Activated naive CD8-positive, alpha-beta T cell treated with anti-CD3 and anti-CD28 coated beads, Interleukin-2, amount 50 U/mL, for 24 hours (primary cell): ENCODE measurements at places on chromosomes 5 and 9.

DNA sequence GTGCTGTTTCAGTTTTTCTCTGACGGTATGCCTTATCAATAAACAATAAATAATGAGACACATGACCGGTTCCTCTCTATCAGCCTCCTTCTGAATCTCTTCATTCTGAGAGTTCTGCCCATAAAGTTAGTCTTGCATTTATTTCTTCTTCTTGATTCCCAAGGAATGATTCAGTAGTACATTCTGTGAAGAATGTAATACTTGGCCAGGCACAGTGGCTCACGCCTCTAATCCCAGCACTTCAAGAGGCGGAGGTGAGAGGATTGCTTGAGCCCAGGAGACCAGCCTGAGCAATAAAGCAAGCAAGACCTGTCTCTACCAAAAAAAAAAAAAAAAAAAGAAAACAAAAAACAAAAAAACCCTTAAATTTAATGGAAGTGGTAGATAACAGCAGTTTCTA is 53.9 kb downstream of the PAM start:
- no peak for DNase-seq

- DNase-seq: no peak
Observed at GRCh38 chr5:157273131-157273556, 7.2 kb downstream of the CYFIP2 start.

DNA sequence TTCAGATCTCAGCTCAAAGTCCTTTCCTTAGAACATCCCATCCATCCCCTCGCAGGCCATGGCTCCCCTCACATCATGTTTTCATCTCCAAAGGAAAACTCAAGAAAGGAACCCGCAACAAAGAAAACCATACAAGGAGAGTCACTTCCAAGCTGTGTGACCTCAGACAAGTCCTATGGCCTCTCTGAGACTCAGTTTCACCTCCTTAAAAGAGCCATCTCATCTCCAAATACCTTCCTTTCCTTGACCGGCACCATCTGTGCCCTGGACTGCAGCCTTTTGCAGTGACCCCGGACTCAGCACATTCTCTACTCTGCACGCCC is 10.7 kb downstream of the CORO2A start:
- DNase-seq: no peak

DNA sequence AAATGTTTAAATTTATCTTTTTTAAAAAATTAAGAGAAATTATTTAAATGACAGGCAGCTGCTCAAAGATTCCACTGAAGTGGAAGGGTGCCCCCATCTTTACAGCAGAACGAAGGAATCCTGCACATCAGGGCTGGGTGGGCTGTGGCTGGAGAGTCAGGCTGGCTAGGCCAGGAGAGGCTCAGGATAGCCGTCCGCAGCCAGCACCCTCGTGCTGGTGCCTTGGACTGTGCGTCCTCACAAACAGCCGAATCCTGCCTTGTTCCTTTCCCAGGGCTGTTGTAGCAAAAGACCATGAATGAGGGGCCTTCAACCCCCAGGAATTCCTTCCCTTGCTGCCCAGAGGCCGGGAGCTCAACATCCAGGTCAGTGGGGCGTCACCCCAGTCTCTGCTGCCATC is 64.6 kb upstream of the FCN1 start:
- DNase-seq: no peak

DNA sequence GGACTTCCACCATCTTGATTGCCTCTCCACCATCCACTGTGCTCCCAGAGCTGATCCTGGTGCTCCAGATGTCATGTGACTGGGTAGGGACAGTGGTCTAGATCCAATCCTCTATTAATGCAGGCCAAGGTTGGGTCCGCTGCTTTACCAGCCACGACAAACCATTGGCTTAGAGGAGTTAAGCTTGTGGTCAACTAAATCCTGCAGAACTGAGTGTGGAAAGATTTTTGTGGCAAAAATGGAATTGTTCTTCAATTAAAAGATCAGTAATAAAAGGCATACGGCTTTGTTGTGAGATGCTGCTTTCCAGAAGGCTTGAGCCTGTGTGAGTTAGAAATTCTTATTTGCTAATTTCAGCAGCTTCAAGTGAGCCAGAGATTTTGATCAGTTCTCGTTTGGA is 30.7 kb downstream of the SLC1A3 start:
- DNase-seq: no peak

- no peak for DNase-seq
Observed at GRCh38 chr9:35774907-35775635, 16.3 kb upstream of the NPR2 start.

DNA sequence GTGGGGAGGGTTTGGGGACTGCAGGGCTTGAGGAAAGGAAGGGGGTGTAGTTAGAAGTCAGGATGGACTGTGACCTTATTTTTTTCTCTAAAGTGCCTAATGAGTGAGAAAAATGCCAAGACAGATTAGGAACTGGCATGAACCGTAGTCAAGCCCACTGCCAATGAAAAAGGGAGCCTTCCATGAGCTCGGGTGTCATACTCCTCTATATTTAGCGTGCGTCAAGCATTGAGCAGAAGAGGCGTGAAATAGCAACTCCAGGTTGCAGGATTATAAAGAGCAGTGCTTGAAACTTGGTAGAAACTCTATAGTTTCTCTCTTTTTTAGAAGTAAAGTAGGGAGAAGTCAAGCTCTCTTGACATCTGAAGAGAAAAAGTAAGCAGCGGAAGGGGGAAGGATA is 1.8 kb downstream of the SGCD start:
- DNase-seq: no peak

GRCh38 chr5:163489055-163489744 is 16.2 kb upstream of the MAT2B start:
- DNase-seq: no peak

DNA sequence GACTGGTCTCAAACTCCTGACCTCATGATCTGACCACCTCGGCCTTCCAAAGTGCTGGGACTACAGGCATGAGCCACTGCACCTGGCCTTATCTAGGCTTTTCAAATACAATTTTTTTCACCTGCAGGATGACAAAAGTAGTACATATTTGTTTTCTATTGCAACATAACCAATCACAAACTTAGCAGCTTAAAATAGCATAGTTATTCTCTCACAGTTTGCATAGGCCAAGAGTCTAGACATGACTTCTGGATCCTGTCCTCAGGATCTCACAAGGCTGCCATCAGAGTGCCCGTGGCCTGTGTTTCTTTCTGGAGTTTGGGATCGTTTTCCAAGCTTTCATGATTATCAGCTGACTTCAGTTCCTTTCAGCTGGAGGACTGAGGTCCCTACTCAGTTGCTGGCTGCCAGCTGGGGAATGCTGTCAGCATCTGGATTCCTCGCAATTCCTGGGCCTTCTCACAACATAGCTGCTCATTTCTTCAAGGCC is 348.9 kb downstream of the ARHGEF28 start:
- no peak for DNase-seq
